ENCODE measurements at places on chromosomes 1 and 21. TPM values are rescaled to one million over a fixed set of nuclear protein-coding genes. Genes with fewer than 3 reads are reported as not detected.

DNA sequence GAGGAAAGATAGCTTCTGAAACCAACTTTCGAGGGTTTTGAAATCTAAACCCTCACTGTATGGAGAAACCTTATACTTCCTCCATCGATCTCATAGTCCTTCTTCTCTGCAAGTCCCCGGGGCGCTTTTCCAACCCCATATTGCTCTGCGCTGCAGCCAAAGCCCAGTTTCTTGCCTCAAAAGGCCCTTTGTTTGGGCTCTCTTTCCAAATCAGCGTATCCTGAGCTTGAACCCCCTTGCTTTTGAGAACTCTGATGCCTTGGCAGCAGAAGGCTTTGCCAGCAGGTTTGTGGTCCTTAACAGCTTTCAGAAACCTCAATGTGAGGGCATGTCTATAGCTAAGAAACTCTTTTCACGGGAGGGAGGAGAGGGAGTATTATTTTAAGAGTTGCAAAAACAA is 21.6 kb downstream of the PLPP3 start:
- DNase-seq, result no peak

DNA sequence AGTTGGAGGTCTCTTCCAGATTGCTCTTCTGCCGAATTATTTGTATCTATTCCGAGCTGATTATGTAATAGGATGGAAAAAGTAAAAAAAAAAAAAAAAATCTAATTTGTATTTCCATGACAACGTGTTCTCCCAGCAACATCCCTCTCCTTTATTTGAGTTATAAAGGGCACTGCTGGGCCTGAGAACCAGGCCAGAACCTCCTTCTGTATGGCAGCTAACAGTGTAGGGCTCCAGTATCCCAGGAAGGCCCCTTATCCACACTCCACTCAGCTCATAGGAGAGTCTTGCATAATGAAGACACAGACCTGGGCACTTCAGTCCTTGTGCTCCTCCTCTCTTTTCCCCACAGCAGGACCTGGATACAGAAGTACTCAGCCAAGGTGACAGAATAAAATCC is 3.7 kb upstream of the IPO9 start:
- no peak for DNase-seq

GRCh38 chr1:201288007-201288406 is 4.7 kb downstream of the PKP1 start:
- peak; percentile 91 for DNase-seq

GRCh38 chr1:116751621-116752020 is 2.6 kb upstream of the CD2 start:
- no peak for DNase-seq

Gene WDR64
- total RNA-seq, result not detected

GRCh38 chr1:30986755-30987154 is 78.2 kb upstream of the SDC3 start:
- DNase-seq, result no peak

Data from myocyte (in vitro differentiated cells).